Inflammatory macrophage (primary cell): ENCODE measurements at places on chromosomes 4 and X.
A peak's percentile ranks its signal among the peaks of the same experiment; 100 is the strongest.

- no peak for DNase-seq
Observed at GRCh38 chr4:52904421-52904820, 42.3 kb downstream of the RASL11B start.

GRCh38 chrX:11944501-11944900, 186.5 kb downstream of the MSL3 start:
- DNase-seq = no peak

GRCh38 chr4:244471-244870, 60.8 kb downstream of the ZNF732 start:
- peak; percentile 62 for DNase-seq

- peak; percentile 19 for DNase-seq
Observed at GRCh38 chrX:8728932-8729535, 2.9 kb downstream of the ANOS1 start.

DNA sequence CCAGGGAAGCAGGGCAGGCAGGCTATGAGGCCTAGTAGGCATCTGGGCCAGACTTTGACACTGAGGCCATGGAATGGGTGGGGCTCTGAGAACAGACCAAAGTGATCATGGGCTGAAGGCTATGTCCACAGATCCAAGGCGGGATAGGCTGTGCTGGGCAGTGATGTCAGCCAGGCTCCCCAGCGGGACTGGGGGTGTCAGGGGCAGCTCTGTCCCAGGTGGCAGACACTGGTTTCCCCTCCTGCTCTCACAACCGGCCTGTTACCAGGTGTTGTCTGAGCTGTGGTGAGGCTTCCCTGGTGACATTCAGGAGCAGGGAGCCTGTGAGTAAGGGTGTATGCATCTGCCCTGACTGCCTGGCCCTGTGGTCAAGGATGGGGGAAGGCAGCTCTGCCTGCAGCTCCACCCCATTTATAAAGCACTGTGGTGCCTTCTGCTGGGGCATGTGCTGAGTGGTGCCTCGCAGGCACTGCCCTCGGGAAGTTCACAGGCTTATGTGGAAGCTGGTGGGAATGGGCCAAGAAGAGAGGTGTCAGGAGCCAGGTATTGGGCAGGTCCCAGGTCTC, 2.9 kb downstream of the IL9R start:
- DNase-seq = no peak

GRCh38 chr4:13988353-13989305, 361.1 kb upstream of the BOD1L1 start:
- DNase-seq = no peak

GRCh38 chr4:11489453-11490083, 60.9 kb upstream of the HS3ST1 start:
- peak; percentile 86 for DNase-seq

- no peak for DNase-seq
Observed at GRCh38 chr4:141524116-141524515, 112.3 kb upstream of the IL15 start.

GRCh38 chr4:86972997-86973396, 38.2 kb downstream of the AFF1 start:
- DNase-seq = no peak

DNA sequence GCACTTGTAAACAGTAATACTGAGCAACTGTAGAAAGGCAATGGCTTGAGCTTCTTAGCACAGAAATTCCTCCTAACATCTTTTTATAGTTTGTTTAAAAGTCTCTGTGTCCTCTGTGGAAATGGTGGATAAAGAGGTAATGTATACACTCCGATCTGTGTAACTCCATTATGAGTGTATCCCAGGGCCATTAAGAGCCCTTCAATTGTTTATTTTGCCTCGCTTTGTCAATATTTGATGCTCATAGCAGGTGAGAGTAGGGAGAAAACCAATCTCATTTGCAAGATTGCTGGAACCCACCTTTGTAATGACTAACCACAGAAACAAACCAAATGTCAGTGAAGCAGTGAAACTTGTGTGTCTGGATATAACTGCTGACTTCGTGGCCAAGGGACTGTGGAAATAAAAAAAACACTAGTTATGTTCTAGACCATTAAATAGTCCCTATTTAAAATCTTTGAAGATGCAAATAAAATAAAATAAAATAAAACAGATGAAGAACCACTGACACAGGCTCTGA, 598.2 kb upstream of the BOD1L1 start:
- DNase-seq = no peak

DNA sequence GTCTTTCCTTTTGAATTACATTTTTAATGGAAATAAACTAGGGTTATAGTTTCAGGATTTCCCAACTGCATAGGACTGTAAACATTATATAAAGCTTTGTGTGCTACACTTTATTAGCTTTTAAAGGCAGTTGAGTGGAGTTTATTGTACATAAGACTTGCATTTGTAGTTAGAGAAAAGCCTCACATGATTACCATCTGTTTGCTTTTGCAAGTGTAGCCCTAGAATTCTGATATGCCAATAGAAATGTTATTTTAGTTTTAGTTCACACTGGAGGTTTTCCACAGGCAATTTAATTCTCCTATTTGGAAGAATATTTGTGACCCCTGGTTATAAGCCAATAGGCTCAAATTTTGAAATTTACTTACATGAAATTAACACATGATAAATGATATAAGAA, 41.3 kb upstream of the ANK2 start:
- DNase-seq = no peak

- no peak for DNase-seq
Observed at GRCh38 chr4:143679434-143679833, 21.0 kb downstream of the FREM3 start.

DNA sequence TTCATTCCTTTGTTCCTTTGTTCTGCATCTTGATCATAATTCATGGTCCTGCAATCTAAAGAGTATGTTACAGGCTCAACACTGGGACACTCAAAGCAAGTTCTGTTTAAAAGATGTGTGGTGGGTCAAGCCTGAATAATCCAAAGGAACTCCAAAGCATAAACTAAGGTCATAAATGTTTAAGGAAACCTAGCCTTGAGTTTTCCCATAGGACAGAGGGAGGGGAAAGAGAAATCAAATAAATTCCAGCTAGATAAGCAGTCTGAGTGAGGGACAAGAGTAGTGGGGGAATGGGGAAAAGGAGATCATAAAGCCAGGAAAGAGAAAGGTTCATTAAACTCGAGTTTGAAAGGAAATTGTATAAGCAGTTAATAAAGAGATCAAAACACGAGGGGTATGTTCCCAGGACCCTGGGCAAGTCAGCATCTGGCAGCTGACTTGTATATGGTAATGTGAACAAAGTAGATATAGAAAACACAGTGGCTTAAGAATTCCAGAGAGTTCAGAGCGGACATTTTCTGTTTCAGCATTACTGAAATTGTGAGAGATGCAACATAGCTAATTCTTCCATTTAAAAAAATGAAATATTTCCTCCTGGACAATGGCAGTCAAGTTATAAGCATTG, 125.8 kb upstream of the EDNRA start:
- DNase-seq = no peak

GRCh38 chr4:153997516-153997915, 208.6 kb upstream of the SFRP2 start:
- no peak for DNase-seq

DNA sequence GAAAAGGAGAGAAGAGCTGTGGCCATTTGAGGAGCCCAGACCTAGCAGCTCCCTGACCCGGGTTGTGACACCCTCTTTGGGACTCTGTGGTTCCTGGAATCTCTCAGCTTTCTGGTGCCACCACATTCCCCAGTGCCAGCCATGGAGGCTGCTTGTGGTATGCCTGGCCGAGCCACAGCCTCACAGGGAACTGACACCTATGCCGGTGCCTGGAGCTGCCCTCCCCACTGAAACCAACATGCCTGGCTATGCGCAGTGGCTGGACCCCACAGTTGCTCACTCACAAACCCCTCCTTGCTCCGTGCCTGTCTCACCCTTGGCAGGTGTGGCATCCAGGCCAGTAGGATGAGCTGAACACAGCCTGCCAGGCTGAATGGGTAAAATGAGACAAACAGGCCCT, 749.4 kb downstream of the ARAP2 start:
- no peak for DNase-seq

GRCh38 chr4:75249739-75250138, 264.5 kb downstream of the RCHY1 start:
- DNase-seq = no peak

GRCh38 chrX:39377773-39378172, 576.5 kb downstream of the MID1IP1 start:
- no peak for DNase-seq

DNA sequence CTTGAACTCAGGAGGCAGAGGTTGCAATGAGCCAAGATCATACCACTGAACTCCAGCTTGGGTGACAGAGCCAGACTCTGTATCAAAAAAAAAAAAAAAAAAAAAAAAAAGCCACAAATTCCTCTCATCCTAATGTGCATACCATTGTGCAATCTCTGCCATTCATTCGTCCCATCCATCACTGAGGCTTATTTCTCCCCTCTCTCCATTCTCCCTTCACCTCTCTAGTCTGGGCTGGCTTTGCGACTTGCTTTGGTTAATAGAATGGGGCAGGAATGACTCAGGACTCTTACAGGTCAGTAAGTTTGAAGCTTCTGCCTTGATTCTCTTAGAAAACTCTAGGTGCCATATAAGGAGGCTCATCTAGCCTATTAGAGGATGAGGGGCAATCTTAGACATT, 60.3 kb upstream of the DDX3X start:
- no peak for DNase-seq

DNA sequence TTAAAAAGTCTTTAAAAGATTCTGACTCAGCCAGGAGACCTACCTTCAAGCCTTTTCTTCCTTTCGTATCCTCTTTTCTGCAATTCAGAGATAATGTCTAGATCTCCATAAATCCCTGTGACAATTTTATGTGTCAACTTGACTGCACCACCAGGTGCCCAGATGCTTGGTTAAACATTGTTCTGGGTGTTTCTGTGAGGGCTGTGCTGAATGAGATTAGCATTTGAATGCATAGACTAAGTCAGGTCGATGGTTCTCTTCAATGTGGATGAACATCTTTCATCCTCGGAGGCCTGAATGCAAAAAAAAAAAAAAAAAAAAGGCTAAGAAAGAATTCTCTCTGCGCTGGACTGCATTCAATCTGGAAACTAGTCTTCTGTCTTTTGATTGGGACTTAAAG, 1082.7 kb downstream of the NLGN4X start:
- no peak for DNase-seq

DNA sequence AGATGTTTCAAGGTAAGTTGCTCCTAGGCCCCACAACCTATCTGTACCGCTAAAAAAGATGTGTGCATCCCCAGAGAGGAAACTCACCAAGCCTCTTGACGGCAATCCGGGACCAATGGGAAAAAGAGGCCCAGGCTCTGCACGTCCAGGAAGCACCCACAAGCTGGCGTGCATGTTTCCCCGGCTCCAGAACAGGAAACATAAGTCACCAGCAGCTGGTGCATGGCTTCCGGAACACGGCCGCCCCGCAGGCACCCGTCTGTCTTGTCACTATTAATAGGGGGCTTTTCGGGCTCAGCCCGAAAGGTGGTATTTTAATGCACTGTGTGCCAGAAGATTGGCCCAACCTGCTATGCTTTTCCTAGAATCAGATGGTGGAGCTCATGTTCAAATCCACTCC, 22.2 kb downstream of the CRMP1 start:
- DNase-seq = no peak

DNA sequence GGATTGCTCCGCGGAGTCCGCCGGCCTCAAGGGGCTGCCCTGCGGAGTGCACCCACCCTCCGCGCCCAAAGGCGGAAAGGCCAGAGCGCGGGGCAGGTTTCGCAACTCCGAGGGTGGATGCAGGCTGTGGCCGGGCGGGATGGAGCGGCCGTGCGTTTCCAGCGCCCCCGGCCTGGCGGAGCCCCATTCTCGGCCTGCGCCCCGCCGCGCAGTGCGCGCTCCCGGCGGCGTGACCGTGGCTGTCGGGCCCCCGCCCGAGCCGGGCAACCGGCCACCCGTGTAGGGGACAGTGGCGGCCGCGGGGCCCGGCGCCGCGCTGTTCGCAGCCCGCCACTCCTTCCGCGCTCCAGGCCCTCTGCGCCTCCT, 331 bp downstream of the SETD7 start:
- DNase-seq = peak; percentile 51

GRCh38 chrX:75071334-75071733, 84.7 kb downstream of the ABCB7 start:
- DNase-seq = no peak

DNA sequence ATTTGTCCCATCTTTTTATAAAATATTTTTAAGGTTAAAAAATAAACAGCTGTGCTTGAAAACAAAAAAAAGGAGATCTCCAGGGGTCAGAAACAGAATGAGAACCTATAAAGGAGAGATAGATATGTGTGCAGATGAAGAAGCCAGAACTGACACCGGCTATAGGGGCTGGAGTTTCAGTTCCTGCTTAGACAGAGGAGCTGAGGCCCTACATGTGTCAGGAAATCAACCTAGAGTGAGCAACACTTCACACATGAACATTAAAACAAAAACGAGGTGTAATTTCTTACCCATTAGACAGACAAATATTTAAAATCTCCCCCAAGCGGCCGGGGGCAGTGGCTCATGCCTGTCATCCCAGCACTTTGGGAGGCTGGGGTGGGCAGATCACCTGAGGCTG, 17.8 kb upstream of the HUWE1 start:
- no peak for DNase-seq

- no peak for DNase-seq
Observed at GRCh38 chr4:117421706-117422105, 336.3 kb upstream of the TRAM1L1 start.

DNA sequence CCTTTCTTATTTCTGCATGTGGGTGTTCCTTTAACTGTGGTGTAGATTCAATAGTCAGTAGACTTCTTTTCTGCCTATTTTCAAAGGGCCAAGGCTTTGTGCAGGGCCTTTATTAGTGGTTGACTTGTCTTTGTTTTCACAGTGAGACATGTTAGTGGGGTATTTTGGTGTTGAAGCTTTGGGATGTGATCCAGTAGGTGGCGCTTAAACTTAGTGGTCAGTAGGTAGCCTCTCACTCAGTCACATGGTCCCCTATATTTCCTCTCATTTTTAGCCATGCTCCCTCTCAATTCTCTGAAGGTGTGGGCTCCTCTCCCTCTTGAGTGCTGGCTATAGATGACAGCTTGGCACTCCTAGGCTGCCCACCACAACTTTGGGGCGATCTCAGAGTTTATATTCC, 23.4 kb upstream of the SLC10A7 start:
- no peak for DNase-seq

DNA sequence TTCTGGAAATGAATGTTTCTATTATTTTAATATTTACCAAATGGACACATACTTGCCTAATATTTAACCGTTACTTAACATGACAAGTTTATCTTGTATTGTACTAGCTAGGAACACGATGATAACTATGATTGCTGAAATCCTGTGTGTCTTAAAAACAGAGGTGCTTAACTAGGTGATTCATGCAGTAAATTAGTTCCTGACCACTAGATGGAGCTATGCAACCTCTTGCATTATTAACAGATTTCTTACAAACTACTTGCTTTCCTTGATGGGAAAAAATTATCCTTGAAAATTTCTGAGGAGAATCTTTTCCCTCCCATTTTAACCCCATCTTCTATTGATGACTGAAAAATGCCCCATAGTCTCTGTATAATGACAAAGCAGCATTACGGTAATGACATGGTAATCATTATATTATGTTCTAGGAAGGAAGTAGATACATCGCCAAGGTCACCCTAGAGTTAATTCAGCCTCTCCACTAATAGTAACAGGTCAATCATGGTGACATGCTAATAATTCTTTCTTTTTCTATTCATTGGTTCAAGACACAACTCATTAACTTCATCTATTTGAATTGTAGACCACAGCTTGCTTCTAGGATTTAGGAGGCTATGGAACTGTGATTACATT, 844.2 kb downstream of the RAPGEF2 start:
- peak; percentile 21 for DNase-seq
